ENCODE measurements at places on chromosomes 7 and 10. TPM values are rescaled to one million over a fixed set of nuclear protein-coding genes. Genes with fewer than 3 reads are reported as not detected.

Gene FRMPD2
- 4.6 TPM for total RNA-seq

Gene SORBS1
- 455 TPM for total RNA-seq

Gene PSTK
- 3.7 TPM for total RNA-seq

Gene ANXA8
- not detected for total RNA-seq

Gene CLCN1
- not detected for total RNA-seq

Gene FAM131B
- total RNA-seq = 0.48 TPM

Gene SPDYE2B
- total RNA-seq = not detected

Gene KIAA1217
- 154 TPM for total RNA-seq

Gene AKR1C8
- total RNA-seq = 0.73 TPM

Gene CDHR1
- total RNA-seq = 0.66 TPM

Gene GUSB
- total RNA-seq = 27.7 TPM

Gene GDF10
- total RNA-seq = 12.3 TPM

Gene CALML3
- 3.6 TPM for total RNA-seq

Gene SLC13A1
- total RNA-seq = not detected

Gene TMEM236
- 0.59 TPM for total RNA-seq

Gene MYO3A
- 0.29 TPM for total RNA-seq

Gene GARIN1A
- total RNA-seq = 0.96 TPM

Gene SEMA3E
- 13.5 TPM for total RNA-seq

Gene LRRD1
- not detected for total RNA-seq

Gene SLC39A12
- total RNA-seq = under 0.01 TPM

Gene RNF32
- total RNA-seq = 0.98 TPM

Gene FKBP6
- not detected for total RNA-seq

Data from breast epithelium (tissue), 4 donors.